ENCODE measurements at places on chromosomes 4 and X.
A peak's percentile ranks its signal among the peaks of the same experiment; 100 is the strongest.

GRCh38 chr4:14404730-14405129 lies 597.6 kb upstream of the CPEB2 start:
- DNase-seq = no peak

GRCh38 chr4:78756137-78756536 lies 20.0 kb upstream of the BMP2K start:
- no peak for DNase-seq

DNA sequence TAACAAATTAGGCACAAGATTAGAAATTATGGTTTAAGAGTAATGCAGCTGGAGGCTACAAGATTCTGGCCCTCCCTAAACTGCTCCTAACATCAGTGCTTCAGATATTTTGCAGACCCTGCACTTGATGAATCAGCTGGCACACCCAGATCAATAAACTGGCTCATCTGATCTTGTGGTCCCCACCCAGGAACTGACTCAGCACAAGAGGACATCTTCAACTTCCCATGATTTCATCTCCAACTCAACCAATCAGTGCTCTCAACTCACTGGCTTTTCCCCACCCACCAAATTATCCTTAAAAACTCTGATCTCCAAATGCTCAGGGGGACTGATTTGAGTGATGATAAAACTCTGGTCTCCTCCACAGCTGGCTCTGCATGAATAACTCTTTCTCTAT lies 21.7 kb upstream of the TMEM33 start:
- DNase-seq = no peak

DNA sequence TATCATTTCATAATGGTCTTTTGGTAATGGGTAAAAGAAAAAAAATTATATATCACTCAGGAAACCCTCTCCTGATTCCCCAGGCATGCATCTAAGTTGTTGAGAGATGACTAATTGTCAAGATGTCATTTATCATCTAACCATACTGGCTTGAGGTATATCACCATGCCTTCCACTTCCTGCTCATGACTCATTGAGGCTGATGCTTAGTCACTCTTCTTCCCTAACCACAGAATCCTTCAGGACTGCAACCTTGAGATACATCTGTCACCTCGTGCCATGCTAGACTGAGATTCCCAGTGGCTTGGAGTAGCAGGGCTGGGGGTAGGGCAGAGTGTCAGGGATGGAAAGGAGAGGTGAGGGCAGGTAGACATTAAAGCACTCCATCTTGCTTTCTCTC lies 782.5 kb upstream of the INTU start:
- DNase-seq = no peak

GRCh38 chr4:149801416-149801815 lies 14.2 kb downstream of the IQCM start:
- DNase-seq = no peak

- DNase-seq = no peak
Observed at GRCh38 chr4:150141756-150142155, 63.5 kb downstream of the DCLK2 start.

DNA sequence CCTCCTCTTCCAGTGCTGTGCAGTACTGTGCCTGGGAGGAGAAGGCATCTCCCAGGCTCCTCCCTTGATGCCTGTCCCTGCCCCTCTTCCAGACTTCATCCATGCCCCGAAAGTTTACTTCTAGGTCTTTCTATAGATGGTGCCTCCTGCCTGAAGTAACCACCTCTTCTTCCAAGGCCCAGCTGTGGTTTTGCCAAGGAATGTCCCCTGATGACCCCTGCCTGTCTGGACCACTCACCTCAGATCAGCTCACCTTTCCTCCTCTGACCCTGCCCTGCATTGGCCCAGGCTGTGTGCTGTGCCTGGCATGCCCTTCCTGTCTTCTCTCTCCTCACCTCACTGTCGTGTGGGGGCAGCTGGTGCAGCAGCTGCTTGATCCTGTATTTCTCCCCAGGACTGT lies 6.8 kb downstream of the PRICKLE3 start:
- no peak for DNase-seq

GRCh38 chrX:17713288-17713687 lies 24.0 kb upstream of the SCML1 start:
- no peak for DNase-seq

DNA sequence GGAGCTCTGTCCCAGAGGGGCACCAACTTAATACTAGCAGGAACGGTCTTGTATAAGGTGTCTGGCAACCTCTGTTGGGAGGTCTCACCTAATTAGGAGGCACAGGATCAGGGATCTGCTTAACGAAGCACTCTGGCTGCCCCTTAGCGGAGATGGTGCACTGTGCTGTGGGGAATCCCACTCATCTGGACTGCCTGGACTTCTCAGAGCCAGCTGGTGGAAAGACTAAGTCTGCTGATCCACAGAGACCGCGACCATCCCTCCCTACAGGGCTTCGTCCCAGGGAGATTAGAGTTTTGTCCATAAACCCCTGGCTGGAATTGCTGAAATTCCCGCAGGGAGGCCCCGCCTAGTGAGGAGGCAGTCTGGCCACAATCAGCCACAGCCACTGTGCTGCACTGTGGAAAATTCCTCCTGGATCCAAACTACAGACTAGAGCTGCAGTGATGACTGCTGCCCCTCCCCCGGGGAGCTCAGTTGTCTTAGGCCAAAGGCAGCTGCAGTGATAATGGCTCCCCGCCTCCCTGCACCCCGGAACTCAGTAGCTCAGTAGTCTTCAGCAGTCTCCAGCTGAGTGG lies 22.0 kb upstream of the ZCCHC4 start:
- DNase-seq = no peak

GRCh38 chrX:86348669-86349068 lies 200.4 kb downstream of the DACH2 start:
- no peak for DNase-seq

- DNase-seq = no peak
Observed at GRCh38 chr4:96063639-96064038, 223.7 kb downstream of the PDHA2 start.

DNA sequence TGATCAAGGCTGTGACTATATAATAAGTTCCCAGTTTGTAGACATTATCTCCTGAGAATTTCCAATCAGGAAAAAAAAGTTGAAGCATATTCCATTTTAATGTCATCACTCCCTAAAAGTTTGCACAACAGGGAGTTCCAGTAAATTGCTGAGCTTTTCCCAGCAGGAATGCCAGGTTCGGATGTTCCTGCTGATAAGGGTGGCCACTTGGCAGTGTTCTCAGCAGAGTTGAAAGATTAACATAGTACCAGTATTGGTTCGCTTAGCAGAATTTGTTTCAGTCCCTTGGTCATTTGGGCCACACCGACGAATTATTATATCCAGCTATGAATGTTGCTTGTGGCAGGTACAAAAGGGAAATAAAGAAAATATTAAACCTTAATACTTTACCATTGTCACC lies 5.2 kb upstream of the CXCL2 start:
- DNase-seq = no peak

DNA sequence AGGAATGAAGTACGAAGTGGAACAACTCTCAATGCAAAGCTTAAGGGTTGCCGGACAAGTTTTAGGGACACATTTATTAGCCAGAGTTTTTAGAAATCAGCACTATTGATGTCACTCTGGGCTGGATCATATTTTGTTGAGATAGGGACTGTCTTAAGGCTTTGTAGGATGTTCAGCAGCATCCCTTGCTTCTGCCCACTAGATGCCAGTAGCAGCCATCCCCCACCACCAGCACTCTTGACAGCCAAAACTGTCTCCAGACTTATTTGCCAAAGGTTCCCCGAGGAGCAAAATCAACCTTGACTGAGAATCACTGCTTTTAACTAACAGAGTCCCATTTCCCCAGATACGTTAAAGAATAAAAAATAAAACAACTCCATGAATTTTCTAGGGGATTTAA lies 1497.3 kb downstream of the STIM2 start:
- no peak for DNase-seq

- DNase-seq = no peak
Observed at GRCh38 chr4:123299212-123299691, 97.3 kb upstream of the SPRY1 start.

DNA sequence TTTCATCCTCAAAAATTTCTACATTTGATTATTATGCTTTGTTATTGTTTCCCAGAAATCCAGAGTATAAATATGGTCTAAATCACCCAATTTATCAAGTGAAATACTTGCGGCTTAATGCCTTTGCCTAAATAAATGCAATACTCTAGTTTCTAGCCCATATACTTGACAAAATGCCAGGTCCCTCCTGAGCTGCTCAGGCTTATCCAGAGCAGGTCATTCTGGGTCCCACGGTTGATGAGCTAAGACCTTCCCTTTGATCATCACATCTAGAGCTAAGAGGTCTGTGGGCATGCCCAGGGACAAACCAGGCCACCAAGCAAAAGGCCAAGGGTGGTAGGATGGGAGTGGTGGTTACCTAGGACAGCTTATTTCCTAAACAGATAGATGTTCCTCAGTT lies 180.1 kb downstream of the SMIM20 start:
- no peak for DNase-seq

- no peak for DNase-seq
Observed at GRCh38 chrX:81205551-81205950, 3.6 kb downstream of the SH3BGRL start.

- DNase-seq = no peak
Observed at GRCh38 chrX:50075630-50076339, 125.0 kb downstream of the AKAP4 start.

DNA sequence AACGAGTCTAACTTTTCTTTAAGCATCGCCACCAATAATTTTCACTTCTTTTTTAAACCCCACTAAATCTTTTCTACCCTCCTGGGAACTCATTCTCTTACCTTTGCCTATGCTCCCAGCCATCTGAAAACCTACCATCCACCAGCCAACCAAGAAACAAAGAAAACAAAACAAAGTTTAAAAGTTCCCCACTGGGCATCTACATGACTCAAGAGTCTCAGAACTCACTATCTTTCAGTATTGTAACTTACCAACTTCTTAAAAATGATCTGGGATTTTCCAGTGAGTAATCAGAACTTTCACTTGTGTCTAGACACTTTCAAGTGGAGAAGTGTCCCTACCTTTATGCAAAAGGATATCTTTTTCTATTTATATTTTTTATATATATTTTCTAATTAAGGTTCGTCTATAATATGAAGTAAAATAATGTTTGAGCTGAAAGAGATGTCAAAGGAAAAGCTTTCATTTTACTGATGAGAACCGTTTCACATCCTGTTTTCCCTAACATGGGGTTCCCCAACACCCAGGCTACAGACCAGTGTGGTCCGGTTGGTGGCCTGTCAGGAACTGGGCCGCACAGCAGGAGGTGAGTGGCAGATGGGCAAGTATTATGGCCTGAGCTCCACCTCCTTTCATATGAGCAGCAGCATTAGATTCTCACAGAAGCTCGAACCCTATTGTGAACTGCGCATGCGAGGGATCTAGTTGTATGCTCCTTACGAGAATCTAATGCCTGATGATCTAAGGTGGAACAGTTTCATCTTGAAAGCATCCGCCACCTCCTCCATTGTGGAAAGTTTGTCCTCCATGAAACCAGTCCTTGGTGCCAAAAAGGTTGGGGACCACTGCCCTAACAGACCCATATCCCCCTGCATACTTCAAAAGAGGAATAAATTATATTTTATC lies 9.8 kb upstream of the TIGD2 start:
- DNase-seq = no peak

DNA sequence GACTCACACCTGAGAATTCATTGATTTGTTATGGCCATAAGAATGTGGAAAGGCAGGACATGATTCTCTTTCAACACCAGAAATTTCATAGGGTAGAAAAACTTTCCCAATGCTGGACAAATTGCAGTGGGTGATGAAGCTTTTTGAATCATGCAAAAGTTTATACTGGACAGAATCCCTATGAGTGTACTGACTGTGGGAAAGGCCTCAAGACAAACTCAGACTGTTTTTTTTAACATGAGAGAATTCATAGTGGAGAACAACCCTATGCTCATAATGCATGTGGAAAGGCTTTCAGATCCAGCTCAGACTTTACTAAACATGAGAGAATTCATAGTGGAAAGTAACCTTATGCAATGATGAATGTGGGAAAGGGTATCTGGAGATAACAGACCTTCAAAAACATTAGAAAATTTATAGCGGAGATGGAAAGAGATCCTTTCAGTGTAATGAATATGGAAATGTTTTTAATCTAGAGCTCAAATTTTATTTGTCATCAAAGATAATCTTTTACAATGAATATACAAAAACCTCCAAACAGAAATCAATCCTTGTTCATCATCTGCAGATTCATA lies 36.2 kb upstream of the MAGED1 start:
- DNase-seq = no peak

- DNase-seq = no peak
Observed at GRCh38 chrX:120672841-120673530, 43.1 kb upstream of the C1GALT1C1 start.

GRCh38 chr4:34845926-34846325 lies 1398.4 kb downstream of the ARAP2 start:
- DNase-seq = no peak

DNA sequence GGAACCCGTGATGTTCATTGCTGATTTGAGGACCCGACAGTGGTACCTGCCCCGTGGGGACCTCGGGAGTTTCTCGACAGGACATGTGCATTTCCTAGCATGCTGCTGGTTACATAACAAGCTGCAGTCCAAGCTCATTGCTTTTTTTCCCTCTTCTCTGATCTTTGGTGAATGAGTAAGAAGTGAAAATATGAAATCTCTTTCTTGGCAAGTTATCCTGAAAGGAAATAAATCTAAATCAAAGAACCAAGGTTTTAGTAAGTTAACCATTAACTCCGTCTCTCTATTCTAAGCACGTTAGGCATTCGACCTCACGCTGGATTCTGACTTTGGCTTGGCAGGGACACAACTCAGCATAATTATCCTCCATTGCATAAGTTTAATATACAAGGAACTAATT lies 86.6 kb downstream of the STK32B start:
- no peak for DNase-seq

DNA sequence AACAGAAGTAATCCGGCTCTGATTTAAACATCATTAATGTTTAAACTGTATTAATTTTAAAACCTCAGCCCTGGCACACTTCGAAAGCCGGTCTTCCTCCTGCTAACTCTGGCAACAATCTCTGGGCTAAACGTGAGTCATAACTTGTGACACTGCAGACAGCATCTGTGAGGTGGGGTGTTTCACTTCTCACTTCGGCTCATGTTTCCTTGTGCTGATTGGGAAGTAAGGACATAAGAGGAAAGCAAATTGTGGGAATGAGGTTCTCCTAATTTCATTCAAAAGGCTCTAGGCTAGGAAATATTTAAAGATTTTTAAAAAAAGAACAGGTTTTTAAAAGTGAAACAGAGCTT lies 139.9 kb upstream of the USP9X start:
- DNase-seq = peak; percentile 20

- DNase-seq = peak; percentile 26
Observed at GRCh38 chr4:76748649-76749048, 149.3 kb downstream of the SOWAHB start.

- peak; percentile 51 for DNase-seq
Observed at GRCh38 chr4:7073526-7074390, 5.9 kb upstream of the GRPEL1 start.

GRCh38 chr4:5746829-5747737 lies 36.1 kb downstream of the EVC start:
- no peak for DNase-seq

GRCh38 chr4:23401572-23401971 lies 488.3 kb downstream of the PPARGC1A start:
- no peak for DNase-seq

DNA sequence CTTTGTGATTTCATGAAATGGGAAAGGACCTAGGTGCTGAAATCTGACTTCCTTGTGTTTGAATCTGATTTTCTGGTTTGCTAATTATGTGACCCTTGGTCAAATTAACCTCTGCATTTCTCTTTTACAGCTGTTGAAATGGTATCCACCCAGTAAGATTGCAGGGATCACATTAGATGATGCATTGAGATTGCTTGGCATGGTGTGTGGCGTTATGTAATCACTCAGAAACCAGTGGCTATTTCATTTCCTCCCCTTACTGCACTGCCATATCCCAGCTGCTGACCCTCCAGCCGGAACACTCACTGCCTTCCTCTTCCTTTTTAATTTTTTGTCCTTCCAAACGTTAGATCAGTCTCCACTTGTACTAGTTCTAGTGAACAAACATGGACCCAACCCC lies 79.0 kb downstream of the KLHL8 start:
- DNase-seq = no peak

Data from erythroblast (primary cell).